ENCODE measurements at places on chromosomes 5 and 9.
A peak's percentile ranks its signal among the peaks of the same experiment; 100 is the strongest.

- no peak for DNase-seq
Observed at GRCh38 chr9:134621558-134622110, 20.0 kb upstream of the COL5A1 start.

GRCh38 chr9:126049896-126050604 lies 276.6 kb upstream of the MVB12B start:
- DNase-seq, result no peak

GRCh38 chr5:98771382-98772109 lies 1.9 kb upstream of the RGMB start:
- DNase-seq, result peak; percentile 90

DNA sequence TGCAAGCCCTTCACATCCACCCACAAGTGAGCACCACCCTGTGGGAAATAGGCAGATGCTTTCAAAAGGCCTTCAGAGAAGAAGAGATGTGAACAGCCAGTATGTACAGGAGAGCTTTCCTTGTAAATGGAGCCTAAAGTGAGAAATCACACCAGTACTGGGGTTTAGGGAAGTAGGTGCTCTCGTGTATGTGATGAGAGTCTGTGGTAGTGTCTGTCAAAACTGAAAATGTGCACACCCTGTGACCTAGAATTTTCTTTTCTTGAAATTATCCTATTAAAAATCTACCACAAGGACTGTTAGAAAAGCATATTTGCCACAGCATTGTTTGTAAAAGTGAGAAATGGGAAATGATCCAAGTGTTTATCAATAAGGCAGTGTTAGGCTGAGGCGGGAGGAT lies 16.6 kb downstream of the OTULINL start:
- no peak for DNase-seq

DNA sequence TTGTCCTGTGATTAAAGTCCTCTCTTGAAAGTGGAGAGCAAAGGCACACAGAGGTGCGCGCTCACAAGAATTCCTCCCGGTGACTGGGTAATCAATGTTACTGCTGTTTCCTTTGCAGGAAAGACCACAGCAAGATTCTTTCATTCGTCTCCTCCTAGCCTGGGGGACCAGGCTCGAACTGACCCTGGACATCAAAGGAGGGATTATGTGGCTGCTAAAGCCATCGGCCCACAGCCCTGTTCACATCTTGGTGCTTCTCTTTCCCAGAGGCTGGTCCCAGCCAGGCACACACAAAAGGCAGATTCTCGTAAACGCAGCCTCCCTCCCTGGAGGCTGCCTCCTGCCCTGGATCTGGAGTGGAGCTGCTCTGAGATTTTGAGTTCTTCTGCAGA lies 230.9 kb downstream of the FANCC start:
- no peak for DNase-seq

- peak; percentile 60 for DNase-seq
Observed at GRCh38 chr5:131423056-131423455, 159.2 kb downstream of the CDC42SE2 start.
